Mammary epithelial cell (primary cell): ENCODE measurements at places on chromosomes 6 and 20. TPM values are rescaled to one million over a fixed set of nuclear protein-coding genes. Genes with fewer than 3 reads are reported as not detected.

Gene KHDC1
- 3.6 TPM for polyA plus RNA-seq

Gene BPHL
- polyA plus RNA-seq: 17.7 TPM

- no peak for DNase-seq
Observed at GRCh38 chr6:157994125-157994795, 12.6 kb downstream of the SYNJ2 start.

DNA sequence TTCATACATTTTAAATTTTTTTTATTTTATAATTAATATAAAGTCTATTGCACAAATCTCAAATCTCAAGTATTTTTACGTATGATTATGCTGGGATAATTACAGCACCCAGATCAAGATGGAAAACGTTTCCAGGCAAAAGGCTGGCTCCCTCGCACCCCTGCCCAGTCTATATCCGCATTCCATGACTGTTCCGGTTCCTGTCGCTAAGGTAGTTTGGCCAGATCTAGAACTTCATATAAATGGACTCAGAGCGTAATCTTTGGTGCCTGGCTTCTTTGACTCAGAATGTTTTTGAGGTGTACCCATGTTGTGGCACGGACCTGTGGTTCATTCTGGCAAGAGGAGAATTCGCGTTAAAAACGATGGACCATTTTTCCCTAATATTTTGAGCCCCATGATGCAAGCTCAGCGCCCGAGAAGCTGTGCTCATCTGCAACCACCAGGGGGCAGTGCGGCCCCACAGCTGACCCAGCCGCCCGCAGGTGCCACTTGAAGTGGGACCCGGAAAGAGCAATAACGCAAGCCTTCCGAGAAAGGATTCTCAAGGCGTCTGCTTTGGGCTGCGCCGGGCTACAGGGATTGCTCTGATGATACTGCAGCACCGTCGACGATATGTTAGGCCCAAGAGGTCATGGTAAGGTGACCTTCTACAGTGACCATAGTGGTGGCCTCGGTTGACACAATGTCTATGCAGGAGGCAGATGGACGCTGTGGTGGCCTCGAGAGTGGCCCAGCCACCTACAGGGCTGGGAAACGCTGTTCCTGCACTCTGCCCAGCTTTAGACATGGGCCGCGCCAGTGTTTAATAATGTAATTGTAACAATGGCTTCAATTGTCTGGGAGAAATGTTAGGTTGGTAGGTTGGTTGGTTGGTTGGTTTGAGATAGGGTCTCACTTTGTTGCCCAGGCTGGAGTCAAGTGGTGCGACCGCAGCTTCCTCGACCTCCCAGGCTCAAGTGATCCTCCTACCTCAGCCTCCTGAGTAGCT lies 160.1 kb downstream of the ZMYND8 start:
- DNase-seq: peak; percentile 47

Gene MEP1A
- polyA plus RNA-seq: 0.12 TPM

Gene NNAT
- polyA plus RNA-seq: 0.86 TPM

- no peak for DNase-seq
Observed at GRCh38 chr6:15268137-15268908, 22.5 kb downstream of the JARID2 start.

Gene PPP1R3G
- polyA plus RNA-seq: 0.03 TPM

Gene LAMA2
- 1.2 TPM for polyA plus RNA-seq

Gene PRSS16
- 11.9 TPM for polyA plus RNA-seq

DNA sequence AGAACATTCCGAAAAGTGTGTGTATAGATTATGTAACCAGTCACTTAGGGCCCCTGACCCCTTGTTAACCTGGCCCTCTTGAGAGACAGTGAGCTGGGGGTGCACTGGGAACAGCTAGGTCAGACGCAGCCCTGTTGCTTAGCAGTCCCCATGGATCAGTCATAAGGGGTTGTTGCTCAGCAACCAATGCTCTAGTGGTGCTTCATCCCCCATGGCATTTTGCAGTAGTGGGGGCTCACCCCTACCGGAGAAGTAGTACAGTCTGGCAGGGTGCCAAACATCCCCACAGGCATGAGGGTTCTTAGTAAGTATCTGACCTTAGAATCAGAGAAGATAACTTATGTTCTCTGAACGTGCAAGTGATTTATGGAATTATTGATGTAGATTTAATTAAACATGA lies 12.3 kb downstream of the PKIB start:
- no peak for DNase-seq

DNA sequence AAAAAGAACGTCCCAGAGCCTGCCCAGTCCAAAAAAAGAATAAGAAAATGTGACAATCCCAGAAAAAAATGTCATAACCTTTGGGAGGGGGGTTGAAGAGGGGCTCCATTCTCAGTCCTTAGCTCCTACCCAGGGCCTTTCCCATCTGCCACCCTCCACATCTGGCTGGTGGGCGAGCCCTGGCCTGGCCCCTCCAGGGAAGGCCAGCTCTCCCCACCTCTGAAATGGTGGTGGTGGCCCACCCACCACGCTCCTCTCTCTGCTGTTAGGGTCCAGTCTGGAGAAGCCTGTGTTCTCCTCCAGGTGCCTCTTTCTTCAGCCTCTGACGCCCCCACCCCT lies 415 bp downstream of the RGS19 start:
- DNase-seq: no peak

Gene BPIFB3
- not detected for polyA plus RNA-seq

DNA sequence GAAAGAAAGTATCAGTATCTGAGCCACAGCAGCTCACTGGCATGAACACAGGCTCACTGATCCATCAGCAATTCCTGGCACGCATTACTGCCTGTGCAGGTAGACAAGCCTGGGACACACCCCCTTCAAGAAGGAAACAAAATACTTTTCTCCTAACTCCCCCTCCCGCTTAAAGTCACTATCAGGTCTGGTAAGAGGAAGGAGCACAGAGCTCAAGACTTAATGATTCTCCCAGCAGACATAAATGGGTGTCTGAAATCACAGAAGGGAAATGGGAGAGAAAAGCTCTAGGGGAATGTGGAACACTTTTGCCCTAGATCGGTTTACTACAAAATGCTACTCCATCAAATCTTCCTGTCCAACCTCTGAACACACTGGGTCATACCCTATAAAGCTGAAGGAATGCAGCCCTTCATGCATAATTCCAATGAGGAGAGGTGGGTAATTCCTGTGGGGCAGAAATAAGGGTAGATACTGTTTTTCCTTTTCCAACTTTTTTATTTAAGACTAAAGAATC lies at the start of gene ADGRF1:
ADGRF1 (minus strand) TSS at position 58 of the 517 bp plus-strand sequence. CDS start 13,271 bp downstream, outside the sequence.
- DNase-seq: peak; percentile 79

Gene SENP6
- 15.1 TPM for polyA plus RNA-seq

- DNase-seq: no peak
Observed at GRCh38 chr6:112478036-112478435, 130.9 kb downstream of the RFPL4B start.

Gene LPA
- not detected for polyA plus RNA-seq
